ENCODE measurements at places on chromosomes 7 and 10. TPM values are rescaled to one million over a fixed set of nuclear protein-coding genes. Genes with fewer than 3 reads are reported as not detected.

GRCh38 chr7:90007831-90008230 lies 146.4 kb upstream of the STEAP1 start:
- DNase-seq, result no peak

- no peak for DNase-seq
Observed at GRCh38 chr7:150451833-150452461, 1.5 kb downstream of the GIMAP8 start.

The MCM7 gene
- polyA plus RNA-seq, result 39.5 TPM

The SVOPL gene
- polyA plus RNA-seq, result not detected

- no peak for DNase-seq
Observed at GRCh38 chr10:69638642-69639041, 8.6 kb downstream of the FAM241B start.

DNA sequence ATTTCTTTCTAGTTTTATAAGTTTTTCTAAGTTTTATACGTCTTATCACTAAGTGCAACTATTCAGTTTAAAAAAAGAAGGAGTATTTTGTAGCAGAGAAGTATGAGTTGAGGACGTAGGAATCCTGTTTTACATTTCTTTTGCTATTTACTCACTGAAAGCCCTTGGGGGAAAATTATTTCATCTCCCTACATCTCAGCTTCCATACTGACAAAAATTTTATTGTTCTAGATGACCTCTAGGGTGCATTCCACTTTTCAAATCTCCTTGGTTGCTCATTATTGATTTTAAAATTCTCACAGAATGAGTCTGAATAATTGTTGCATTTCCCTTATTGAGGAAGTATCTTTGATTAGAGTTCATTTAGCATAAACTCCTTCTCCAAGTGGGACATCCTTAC lies 14.9 kb upstream of the PDK4 start:
- no peak for DNase-seq

- DNase-seq, result no peak
Observed at GRCh38 chr10:107919626-107920235, 755.2 kb upstream of the SORCS1 start.

The DIP2C gene
- polyA plus RNA-seq, result 12.9 TPM

- no peak for DNase-seq
Observed at GRCh38 chr7:139987691-139988516, 74.8 kb downstream of the PARP12 start.

The AKR1D1 gene
- polyA plus RNA-seq, result not detected
